CD14-positive monocyte (primary cell): ENCODE measurements at places on chromosomes 3 and 15.

DNA sequence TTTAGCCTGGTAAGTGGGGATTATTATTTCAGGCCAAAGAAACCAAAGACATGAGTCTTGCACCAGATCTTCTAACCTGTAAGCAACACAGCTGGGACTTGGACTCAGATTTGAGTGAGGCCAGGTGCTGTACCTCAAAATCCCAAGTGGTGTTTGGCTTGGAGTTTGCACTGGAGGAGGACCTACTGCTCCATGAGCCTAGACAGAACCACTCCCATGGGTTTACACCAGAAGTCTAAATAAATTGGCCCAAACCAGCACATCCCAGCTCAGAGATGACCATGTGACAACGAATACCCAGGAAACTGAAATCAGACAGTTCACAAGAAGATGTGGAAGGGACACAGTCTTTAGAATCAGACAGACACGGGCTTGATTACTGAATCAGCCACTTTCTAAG lies 47.5 kb downstream of the MINAR1 start:
- DNase-seq, result no peak

DNA sequence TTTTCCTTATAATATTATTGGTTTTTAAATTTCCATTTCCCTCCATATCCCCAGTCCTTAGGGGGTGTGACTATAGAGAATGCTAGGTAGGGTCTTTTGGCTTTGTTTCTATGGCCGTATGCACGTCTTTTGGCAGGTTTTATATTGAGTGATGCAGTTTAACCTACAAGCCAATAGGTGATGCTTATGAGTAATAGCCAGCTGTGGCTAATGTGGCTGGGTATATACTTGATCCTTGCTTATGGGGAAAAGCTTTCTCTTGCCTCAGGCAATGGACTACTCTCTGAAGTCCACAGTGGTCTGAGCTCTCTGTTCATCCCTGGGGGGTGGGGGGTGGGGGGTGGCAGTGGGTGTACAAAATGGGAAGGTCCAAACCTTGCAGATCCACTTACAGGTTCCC lies 223.9 kb downstream of the MFSD1 start:
- no peak for DNase-seq

DNA sequence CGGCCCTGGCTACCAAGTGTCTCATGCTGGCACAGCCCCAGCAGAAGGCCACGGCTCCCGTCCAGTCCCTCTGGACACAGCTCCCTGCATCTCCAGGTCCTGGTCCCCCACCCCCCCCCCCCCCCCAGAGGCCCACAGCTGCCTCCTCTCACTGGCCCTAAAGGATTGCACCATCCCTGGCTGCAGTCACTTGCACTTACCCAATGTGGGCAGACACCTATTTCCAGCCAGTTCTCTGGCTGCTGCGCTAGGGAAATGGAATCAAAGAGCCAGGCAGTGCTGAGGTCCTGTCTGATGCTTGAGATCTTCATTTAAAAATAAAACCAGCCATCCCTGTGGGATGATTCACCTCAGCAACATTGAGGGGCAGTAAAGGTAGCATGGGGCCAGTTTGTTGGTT lies 346.4 kb downstream of the OCA2 start:
- no peak for DNase-seq

GRCh38 chr3:14991818-14992612 lies 44.6 kb downstream of the NR2C2 start:
- no peak for DNase-seq

DNA sequence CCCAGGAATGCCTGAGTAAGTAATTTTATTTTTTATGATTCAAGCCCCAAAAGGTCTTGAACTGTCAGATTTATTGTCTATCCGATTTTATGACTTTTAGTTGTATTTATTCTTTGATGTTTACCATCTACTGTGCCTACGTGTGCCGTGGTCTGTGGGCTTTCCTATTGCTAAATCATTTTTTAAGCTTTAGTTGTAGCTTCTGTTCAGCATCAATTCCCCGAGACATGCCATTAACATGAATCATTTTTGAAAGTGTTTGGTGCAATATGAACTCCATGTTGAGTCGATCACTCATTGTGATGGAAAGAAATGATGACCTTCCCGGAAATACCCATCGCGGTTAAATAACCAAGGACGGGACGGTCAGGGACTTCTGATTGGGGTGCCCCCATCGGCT lies 268.7 kb upstream of the THRB start:
- no peak for DNase-seq
